Dorsolateral prefrontal cortex (tissue), 122 donors: ENCODE measurements at places on chromosomes 12 and 14.

DNA sequence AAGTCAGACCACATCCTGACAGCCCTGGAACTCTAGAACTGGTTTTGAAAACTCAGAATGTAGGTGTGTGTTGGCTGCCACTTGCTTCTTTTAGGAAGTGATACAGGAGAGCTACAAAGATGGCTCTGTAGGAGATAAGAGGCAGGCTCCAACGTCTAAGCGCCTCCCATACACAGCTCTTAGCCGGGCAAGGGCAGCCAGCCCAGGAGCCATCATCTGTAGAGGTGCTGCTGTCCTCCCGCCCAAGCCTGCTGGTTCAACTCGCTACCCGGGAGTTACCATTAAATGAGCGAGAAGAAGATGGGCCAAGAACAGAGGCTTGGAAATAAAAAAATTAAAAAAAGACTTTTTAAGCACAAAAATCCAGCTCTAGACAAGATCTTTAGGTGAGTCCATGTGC lies 61.2 kb upstream of the DIO3 start:
- peak; percentile 24 for DNase-seq

DNA sequence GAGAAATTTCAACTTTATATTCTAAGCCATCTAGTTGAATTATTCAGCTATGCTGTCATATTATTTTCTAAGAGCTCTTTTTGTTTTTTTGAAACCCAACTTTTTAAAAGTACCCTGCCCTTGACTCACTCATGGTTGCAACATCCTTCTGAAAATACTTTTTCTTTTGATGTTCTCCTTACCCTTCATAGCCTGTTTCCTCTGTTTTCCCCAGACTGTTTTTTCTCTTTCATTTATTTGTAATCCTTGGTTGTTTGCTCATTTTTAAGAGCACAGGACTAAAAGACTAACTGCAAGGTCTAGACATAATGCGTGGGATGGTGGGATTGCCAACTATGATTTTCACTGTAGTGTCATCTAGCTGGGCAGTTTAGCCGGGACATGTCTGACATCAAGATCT lies 21.2 kb upstream of the CDKL1 start:
- no peak for DNase-seq

DNA sequence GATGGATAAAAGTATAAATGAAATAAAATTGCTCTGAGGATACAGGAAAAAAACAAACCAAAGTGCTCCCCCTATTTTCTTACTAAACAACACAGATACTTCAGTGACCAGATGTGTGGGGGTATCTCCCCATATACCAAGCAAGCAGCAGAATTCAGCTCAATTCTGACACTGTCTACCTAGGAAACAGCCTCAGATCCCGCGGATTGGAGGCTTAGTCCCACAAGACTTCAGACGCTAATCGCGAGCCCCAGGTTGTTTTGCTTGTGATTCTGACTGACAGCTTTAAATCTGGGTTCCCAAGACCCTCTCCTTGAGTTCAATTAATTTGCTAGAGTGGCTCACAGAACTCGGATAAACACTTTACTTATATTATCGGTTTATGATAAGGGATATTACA lies 17.3 kb downstream of the NFKBIA start:
- DNase-seq = no peak

- no peak for DNase-seq
Observed at GRCh38 chr12:27968972-27969623, 3.4 kb downstream of the PTHLH start.

DNA sequence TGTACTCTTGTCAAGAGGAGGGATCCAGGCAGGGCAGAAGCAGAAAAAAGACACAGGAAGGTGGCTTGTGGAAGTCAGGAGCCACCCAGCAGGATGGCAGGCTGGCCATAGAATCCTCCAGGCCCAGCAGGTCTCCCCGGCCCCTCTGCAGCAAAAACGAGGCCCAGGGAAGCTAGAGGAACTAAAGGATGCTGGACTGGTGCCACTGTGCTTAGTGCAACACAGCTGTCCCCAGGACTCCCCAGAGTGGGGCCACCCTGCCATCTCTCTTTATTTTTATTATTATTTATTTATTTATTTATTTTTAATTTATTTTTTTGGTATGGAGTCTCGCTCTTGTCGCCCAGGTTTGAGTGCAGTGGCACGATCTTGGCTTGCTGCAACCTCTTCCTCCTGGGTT lies 54.1 kb downstream of the PITPNM2 start:
- DNase-seq = no peak

DNA sequence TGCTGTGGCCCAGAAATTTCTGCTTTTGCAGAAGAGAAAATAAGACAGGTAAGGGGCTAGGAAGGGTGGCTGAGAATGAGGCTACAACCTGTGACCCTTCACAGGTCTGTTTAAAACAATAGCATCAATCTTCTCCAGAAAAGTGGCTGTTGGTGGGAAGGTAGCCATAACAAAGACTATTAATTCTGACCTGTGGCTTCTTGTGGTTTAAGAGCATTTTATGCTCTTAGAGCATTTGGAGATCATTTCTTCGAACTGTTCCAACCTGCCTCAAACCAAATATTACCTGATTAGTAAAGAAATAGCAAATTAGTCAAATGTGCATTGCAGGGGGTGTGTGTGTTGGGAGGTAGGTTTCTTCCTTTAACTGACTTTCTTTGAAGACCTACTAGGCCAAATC lies 15.2 kb upstream of the TCP11L2 start:
- no peak for DNase-seq

GRCh38 chr12:10283027-10283426 lies 24.6 kb upstream of the KLRD1 start:
- no peak for DNase-seq

DNA sequence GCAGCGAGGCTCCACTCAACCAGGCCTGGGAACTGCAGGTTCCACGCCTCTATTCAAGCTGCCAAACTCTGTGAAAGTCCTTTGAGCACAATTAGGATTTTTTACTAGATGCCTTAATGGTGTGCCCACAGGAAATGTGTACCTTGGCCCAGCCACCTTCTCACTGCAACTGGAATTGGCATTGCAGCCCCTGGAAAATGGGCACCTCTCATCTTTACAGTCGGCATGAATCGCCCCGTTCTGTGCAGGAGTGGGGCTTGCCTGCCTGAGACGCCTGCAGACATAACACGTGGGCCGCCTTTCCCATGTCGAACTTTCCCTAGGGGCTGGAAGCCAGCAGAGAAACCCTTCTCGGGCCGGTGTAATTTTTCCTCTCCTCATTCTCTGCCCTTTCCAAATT lies 42.0 kb upstream of the ELK3 start:
- DNase-seq = no peak

DNA sequence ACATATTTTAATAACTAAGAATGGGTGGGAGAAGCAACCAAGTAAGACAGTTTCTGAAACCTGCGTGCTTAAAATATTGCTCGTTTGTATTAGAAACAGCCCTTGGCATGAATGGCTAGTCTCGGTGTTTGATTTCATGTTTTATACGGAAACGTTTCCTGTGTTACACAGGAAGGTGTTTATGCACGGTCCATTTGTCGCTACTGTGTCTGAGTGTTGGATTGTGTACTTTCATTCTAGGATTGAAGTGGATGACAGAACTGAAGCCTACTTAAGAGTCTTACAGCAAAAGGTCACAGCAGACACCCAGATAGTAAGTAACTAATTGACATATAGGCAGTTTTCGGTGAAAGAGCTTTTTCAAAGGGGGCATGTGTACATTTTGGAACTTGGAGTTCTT lies 19.6 kb downstream of the PIWIL1 start:
- DNase-seq = no peak

GRCh38 chr14:52202151-52202550 lies 65.3 kb upstream of the PTGDR start:
- DNase-seq = no peak

DNA sequence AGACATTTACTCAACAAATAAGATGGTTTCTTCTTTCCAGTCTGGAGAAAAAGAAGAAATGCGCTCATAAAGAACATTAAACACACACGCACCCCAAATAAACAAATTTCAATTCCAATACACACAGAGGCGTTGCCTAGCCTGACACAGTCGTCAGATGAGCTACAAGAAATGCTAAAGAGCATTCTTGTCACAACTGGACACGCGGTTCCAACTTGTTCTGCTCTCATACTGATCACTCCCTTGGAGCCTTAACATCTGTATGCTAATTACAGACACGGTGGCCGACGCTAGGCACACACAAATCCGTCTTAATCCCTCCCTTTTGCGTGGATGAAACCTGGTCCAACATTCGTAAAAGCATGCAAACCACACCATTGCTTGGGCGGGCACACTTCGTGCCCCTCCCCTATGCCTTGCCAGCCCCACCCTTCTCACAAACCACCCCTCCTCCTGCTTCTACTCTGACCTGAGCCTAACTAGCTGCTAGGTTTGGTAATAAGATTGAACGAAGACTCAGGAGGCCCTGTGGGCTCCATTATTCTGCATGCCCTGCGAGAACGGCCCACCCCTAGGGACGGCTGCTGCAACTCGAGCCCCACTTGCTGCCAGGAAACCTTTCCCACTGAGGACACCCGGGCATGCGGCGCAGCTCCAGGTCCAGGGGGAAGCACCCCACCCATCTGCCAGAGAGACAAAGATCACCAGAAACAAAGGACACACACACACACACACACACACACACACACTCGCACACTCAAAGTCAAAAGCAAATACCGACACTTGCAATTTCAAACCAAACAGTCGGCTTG lies 1.2 kb downstream of the KCNK10 start:
- peak; percentile 34 for DNase-seq

DNA sequence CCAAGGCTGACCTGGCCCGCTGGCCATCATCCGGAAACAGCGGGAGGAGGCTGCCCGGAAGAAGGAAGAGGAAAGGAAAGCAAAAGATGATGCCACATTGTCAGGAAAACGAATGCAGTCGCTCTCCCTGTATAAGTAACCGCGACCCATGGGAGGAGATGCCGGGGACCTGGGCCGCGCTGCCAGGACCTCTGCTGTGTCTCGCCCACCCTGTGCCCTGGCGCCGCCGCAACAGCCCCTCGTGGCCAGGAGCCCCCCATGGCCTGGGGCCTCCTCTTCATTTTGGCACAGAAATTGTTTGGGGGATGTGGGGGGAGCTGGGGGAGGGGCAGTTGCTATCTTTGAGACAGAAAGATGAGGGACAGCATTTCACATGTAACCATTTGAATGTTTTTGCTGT lies 16.5 kb downstream of the HSPB8 start:
- DNase-seq = no peak

GRCh38 chr12:94615260-94616181 lies 34.8 kb downstream of the TMCC3 start:
- DNase-seq = no peak

DNA sequence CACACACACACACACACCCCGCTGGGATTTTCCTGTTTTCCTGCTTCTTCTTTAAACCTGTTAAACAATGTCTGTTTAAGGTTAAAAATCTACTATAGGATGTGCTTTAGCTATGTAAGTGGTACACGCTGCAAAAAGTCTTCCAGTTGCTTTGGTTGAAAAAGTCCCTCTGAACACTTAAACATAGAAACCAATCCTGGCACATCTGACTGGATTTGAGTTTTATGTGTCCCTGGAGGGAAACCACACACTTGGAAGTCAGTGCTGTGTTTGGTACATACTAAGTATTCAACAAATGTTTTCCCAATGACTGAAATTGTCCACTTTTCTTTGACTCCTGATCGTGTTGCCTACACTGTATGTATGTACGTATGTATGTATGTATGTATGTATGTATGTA lies 22.0 kb downstream of the CFL2 start:
- no peak for DNase-seq

GRCh38 chr12:94686834-94687628 lies 36.7 kb upstream of the TMCC3 start:
- no peak for DNase-seq

- no peak for DNase-seq
Observed at GRCh38 chr12:5051334-5051733, 7.7 kb downstream of the KCNA5 start.

GRCh38 chr12:49955899-49956662 lies 5.5 kb downstream of the AQP2 start:
- DNase-seq = no peak

GRCh38 chr12:57893431-57894353 lies 47.2 kb upstream of the CTDSP2 start:
- peak; percentile 86 for DNase-seq

DNA sequence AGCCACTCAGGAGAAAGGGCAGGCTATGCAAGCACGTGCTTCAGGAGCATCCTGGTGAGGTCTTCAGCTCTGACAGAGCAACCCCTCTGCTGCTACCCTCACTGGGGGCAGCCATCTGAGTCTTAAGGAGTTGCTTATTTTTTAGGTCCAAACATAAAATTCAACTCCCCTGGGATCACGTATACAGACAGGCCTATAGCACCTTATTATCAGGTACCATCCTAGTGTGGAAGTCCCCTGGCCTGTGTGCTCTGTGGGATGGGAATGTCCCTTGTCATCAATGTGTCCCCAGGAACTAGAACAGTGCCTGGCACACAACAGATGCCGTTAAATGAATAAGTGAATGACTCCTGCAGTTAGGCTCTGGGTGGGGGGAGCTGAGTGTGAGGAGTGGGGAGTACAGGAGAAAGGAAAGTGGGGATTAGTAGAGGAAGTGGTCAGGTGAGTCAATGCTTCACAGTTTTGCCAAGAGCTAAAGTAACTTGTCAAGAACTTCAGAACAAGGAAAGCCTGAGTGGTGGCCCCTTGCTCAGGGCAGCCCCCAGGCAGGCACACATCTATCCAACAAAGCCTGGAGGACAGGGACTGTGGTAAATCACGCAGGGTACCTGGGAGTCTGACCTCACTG lies 33.5 kb downstream of the DAD1 start:
- no peak for DNase-seq

- DNase-seq = no peak
Observed at GRCh38 chr14:75854111-75854799, 127.5 kb downstream of the TGFB3 start.

DNA sequence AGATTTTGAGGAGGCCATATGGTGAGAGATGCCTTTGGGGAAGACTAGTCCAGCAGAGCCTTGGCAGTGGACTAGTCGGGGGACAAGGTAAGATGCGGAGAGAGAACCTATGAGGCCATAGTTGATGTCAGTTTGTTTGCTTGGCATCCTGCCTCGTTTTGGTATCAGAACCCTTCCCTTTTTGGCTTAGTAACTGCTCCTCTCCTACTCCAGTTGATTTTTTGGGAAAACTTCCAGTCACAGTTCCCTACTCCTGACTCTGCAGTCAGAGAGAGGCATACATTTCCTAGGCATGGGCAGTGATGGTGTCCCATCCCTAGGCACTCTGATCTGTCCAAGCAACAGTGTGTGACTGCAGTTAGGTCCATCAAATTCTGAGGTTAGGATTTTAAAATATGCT lies 398.3 kb downstream of the AEBP2 start:
- DNase-seq = no peak

DNA sequence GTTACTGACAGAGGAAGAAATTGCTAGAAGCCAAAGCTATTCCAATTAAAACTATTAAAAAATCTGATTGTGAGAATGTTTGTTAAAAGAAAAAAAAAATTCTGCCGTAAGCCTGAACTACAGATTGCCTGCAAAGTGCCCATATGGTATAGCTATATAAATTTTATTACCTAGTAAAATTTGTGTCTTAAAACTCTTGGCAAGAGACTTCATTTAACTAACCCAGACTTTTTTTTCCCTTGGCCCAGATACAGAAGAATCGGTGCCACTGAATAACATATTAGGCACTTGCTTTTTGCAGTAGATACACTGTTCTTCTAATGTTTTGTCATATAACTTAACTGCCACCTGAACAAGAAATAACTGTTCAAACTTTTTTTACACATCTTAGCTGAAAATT lies 125.5 kb downstream of the RPS29 start:
- DNase-seq = no peak

GRCh38 chr12:130761537-130762318 lies 45.6 kb upstream of the RIMBP2 start:
- peak; percentile 78 for DNase-seq
